Epithelial cell of proximal tubule (primary cell): ENCODE measurements at places on chromosomes 12 and 14. TPM values are rescaled to one million over a fixed set of nuclear protein-coding genes. Genes with fewer than 3 reads are reported as not detected.

GRCh38 chr12:7212678-7213077 is 23.2 kb downstream of the PEX5 start:
- no peak for DNase-seq

GRCh38 chr14:31339743-31340142 is 80.6 kb downstream of the HEATR5A start:
- no peak for DNase-seq

- DNase-seq: no peak
Measured at GRCh38 chr14:94921882-94922585, 152.1 kb upstream of the GSC start.

- no peak for DNase-seq
Measured at GRCh38 chr14:33810308-33810707, 140.6 kb downstream of the EGLN3 start.

DNA sequence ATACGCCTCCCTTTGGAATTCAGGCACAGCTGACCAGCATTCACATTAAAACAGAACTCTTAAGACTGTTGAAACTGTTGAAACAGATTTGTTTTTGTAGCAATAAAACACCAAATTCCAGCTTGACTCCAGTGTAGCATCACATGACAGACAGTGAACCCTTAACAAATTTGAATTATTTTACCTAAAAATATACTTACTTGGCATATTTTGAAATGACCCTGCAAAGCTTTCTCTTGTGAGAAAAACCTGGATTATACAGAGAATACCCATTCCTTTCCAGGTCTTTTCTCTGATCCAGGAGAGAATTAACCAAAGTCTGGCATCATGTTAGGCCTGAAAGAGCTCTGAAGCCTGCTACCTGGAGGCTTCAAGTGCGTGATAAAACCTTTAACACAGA is 410.3 kb downstream of the FOXG1 start:
- DNase-seq: no peak

DNA sequence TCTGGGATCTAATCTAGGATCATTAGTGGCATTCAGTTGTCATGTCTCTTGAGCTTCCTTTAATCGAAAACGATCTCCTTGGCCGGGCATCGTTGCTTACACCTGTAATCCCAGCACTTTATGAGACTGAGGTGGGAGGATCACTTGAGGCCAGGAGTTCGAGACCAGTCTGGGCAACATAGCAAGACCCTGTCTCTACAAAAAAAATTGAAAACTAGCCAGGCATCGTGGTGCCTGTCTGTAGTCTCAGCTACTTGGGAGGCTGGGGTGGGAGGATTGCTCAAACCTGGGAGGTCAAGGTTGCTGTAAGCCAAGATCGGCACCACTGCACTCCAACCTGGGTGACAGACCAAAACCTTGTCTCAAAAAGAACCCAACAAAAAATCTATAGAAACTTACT is 9.0 kb downstream of the PUS1 start:
- DNase-seq: no peak

DNA sequence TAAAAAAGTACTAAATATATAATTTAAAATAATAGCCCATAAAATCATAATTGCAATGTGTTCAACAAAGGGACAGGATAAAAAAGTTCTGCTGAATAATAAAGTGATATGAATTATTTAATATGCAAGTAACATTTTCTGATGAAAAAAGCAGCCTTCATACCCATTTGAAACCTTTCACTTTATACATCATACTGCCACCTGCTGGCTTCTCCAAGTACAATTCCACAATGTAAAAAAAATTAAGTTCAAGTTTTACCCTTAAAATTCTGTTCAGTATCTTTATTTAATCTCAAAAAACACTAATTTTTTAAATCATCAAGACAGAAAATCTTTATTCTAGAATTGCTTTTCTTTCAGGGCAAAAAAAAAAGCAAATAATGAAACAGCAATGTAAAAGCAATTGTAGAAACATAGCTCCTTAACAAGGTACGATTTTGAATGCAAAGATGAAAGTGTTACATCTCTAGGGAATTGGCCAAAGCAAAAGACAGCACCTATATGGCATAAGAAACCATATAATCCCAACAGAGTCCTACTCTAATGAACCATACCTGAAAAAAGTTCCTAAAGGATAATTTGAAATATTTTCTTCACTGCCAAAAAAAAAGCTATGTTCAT is 15.0 kb downstream of the MDM1 start:
- no peak for DNase-seq

Gene CEBPE
- not detected in 2 replicates for total RNA-seq

Gene NFE2
- total RNA-seq: not detected in 2 replicates
